Activated naive CD8-positive, alpha-beta T cell treated with anti-CD3 and anti-CD28 coated beads, Interleukin-2, amount 50 U/mL, for 16 hours (primary cell): ENCODE measurements at places on chromosomes 11 and 22.

DNA sequence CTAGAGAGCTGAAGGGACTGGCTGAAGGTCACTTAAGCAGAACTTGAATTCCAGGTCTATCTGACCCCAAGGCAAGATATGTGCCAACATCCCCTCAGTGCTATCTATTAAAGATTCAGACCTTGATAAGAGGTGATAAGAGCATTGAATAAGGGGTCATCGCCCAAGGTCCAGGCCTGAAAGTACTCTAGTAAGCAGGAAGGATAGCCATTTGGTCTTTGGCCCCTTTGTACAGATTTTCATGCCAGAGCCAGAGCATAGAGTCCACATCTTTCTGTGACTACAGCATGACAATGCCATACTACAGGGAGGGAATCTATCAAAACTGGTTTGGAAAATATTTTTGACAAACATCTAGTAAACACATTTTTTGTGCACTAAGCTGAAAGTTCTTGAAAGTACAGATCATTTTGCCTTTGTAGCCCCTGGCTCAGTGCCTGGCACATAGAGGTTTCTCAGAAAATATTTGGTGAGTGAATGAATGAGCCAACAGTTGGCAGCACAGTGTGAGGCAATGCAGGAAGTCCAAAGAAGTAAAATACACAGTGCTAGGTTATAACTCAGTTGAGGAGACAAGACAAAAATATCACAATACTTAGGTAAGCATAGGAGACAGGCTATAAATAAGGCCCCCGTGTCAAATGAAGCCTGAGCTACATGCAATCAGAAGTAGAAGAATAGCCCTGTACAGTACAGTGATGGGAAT is 15.1 kb upstream of the RRAS2 start:
- no peak for DNase-seq

DNA sequence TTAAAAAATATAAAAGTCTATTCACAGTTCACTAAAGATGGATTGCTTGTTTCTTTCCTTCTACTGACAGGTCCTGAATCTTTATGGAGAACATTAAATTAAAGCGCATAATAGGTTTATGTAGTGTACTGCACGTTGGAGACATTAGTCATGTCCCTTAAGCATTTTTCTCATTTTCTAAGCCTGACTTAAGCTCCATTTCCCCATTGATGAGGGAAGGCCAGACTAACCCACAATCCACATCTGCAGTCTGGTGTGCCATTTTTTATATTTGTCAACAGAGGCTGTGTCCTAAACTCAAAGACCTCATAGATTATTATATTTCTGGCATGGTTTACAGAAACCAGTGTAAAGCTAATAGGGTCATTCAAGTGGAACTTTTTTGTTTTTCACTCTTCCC is 39.9 kb downstream of the CADM1 start:
- no peak for DNase-seq

GRCh38 chr11:60890696-60891095 is 15.7 kb downstream of the PRPF19 start:
- no peak for DNase-seq

DNA sequence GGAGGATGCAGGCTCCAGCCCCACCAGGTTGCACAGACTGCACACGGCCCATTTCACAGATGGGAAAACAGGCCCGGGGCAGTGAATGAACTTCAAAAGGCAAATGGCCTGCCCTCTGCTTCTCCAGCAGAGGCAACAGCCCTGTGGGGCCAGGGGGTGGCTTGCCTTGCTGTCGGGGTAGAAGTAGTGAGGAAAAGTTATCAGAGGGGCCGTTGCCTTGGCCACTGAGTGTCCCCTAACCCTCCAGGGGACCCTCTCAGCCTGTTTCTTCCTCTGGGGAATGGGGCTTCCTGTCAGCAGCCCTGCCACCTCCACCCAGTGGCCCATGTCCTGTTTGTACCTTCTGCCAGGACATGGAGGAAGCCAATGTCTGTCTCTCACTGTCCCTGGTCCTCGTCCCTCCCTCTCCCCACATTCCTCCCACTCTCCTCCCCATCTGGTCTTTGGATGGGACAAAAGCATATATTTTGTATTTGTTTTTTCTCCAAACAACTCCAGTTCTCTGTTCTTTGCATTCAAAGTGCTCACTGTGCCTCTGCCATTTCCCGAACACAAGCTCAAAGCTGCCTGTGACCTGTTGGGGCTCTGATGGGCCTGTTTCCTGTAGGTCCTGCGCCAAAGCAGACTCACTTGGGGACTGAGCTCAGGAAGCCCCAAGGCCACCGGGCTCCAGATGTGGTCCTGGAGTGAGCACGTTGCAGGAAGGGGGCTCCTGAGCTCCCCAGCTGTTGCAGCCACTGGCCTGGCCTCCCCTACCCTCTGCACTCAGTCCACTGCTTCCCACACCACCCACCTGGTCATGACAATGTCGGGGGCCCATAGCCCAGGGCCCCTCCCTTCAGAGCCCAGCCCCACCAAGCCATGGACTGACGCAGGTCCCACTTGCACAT is 9.5 kb downstream of the MAP4K2 start:
- DNase-seq, result no peak

- no peak for DNase-seq
These were observed 32.2 kb upstream of the SESN3 start for GRCh38 chr11:95262994-95263765.

GRCh38 chr11:24391167-24391566 is 105.7 kb upstream of the LUZP2 start:
- DNase-seq, result no peak

GRCh38 chr22:31957970-31958594 is 13.7 kb downstream of the YWHAH start:
- DNase-seq, result no peak

DNA sequence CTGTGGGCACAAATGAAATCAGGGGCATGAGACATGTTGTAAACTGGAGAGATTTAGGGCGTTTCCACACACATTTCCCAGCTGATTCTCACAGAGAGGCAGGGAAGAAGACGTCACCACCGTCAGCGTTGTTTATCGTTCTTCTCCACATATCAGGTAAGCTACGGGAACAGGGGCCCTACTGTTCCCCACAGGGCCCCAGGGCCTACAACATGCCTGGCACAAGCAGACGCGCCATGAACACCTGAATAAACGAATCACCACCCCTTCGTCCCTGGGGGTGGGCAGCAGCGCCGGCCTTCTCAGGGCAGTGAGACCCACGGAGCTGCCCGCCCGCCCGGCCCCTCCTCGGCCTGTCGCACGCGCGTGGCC is 342 bp downstream of the EFCAB6 start:
- DNase-seq, result no peak

DNA sequence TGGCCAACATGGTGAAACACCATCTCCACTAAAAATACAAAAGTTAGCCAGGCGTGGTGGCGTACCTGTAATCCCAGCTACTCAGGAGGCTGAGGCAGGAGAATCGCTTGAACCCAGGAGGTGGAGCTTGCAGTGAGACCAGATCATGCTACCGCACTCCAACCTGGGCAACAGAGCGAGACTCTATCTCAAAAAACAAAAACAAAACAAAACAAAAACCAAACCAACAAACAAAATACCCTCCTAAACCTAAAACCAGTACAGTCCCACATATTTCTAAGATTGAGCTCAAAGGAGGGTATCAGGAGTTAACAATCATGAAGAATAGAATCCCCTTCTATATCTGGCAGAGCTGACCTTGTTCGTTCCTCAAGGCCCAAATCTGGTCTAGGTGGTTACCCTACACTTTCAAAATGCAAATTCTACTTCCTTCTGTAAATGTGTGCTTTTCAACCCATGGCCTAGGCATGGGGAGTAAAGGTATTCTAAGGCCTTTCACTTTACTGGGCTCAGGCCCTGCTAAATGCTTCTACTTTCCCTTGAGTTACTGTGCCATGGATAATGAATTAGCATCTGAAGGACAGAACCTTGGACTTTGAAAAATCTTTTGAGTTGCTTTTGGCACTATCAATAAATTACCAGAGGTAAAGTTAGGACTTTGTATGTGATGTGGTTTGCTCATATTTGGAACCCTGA is 10.4 kb upstream of the PPP2R1B start:
- no peak for DNase-seq

GRCh38 chr11:118067006-118067405 is 9.9 kb upstream of the TMPRSS4 start:
- no peak for DNase-seq

- no peak for DNase-seq
These were observed 76.6 kb downstream of the HIPK3 start for GRCh38 chr11:33333816-33334215.

DNA sequence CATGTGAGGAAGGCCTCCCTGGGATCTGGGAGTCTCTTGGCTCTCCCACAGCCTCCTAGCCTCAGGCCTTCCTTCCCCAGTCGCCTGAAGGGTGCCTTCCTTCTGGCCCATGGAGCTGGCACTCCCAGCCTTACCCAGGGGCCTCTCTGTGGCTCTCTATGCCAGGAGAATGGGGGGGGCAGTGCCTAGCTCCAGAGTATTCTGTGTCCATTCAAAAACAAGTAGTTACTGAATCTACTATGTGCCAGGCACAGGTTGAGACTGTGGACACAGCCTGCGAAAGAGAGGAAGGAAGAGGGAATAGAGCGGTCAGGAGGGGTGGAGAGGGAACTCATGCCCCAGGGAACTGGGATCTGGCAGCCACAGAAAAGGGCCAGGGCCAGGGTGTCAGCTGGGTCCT is 2.7 kb upstream of the PLA2G3 start:
- DNase-seq, result no peak

DNA sequence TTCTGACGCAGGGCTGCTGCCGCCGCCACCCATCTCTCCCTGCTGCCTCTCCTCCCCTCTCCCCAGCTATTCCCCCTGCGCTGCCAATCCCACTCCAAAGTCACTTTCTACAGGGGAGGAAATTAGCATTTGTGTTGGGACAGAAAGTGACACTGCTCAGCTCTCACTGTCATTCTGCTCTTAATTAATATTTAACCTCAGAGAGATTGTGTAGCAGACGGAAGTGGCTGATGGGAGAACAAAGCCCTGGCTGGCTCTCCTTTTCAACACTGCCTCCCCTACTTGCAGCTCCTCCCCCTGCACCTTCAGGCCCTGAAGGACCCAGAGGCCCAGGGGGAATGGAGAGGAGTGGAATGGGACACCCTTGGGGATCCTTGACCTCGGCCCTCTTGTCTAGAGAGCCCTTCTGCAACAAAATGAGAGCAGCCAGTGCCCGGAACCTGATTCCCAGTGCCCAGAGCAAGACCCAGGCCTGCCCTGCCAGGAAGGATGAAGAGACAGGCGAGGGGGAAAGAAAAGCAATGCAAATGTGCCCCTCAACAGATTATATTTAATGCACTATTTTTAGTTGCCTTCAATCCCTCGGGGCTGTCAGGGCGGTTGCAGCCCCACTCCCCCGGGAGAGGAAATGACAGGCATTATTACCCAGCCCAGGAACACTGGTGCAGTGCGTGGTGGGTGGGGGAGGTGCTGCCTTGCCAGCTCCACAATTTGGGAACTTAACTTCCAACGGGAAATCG is 14.6 kb upstream of the NRGN start:
- no peak for DNase-seq

DNA sequence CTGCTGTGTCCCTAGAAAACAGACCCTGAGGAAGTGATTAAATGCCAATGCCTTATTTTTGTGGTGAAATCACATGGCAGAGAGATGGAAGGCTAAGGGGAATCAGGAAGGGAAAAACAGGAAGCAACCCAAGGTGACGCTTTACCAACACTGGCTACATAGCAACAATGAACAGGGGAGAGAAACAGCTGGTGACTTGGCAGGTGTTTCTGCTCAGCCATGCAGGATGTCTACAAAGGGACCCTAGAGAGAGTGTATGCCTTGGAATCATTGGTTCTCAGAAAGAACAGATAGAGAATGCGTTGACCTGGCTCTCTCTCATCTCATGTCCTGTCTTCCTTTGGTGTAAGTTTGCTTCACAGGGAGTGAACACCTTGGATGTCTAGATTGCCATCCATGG is 911.9 kb downstream of the OPCML start:
- no peak for DNase-seq

DNA sequence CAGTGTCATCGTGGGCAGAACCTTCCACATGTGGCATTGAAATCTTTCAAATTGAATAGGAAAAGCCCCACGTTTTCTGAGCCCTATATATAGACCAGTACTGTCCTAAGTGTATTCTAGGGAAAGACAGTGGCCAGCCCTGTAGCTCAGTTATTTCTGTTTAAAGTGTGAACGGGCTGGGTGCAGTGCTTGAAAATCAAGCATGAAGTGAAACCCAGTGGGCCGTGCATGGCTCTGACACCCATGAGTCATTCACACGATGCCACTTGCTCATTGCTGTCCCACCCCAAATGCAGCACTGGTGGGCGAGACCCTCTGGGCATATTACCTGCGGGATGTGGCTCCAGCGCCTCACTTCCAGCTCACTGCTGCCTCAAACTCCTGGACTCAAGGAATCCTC is 29.8 kb upstream of the CCDC188 start:
- no peak for DNase-seq

- DNase-seq, result no peak
These were observed 2.8 kb upstream of the ACER3 start for GRCh38 chr11:76857781-76858410.

GRCh38 chr11:1082728-1083620 is 8.3 kb downstream of the MUC2 start:
- DNase-seq, result no peak

DNA sequence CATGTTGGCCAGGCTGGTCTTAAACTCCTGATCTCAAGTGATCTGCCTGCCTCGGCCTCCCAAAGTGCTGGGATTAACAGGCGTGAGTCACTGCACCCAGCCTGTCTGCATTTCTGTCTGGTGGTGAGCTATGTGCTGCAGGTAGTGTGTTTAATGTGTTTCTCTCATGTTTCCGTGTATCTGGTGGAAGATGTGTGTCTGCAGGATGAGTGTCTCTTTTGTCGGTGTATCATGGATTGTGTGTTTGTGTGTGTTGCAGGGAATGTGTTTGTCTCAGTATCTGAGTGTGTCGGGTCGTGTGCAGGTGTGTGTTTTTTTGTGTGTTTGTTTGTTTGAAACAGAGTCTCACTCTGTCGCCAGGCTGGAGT is 16.1 kb downstream of the SCARF2 start:
- DNase-seq, result no peak
